ENCODE measurements at places on chromosomes 3 and 15. TPM values are rescaled to one million over a fixed set of nuclear protein-coding genes. Genes with fewer than 3 reads are reported as not detected.

Gene CDC25A
- total RNA-seq, result 0.45 TPM

Gene KLHL40
- total RNA-seq, result not detected

Gene CELSR3
- 0.59 TPM for total RNA-seq

Gene MASP1
- total RNA-seq, result 1.6 TPM

Gene ATP13A5
- total RNA-seq, result 4.9 TPM

Gene ARL6IP5
- 40.1 TPM for total RNA-seq

Gene SLC22A14
- total RNA-seq, result 0.10 TPM

Gene SKOR1
- total RNA-seq, result 1.5 TPM

Gene TEX55
- total RNA-seq, result not detected

Gene BLM
- total RNA-seq, result 0.49 TPM

Gene SLC12A1
- not detected for total RNA-seq

Gene PLSCR5
- total RNA-seq, result not detected

Gene TIMP4
- total RNA-seq, result 14.7 TPM
